Skin of body (tissue), 3 donors: ENCODE measurements at places on chromosomes 2 and 18.

- DNase-seq, result no peak
Observed at GRCh38 chr2:14420851-14421250, 211.7 kb upstream of the LRATD1 start.

- DNase-seq, result no peak
Observed at GRCh38 chr2:17160594-17160993, 357.6 kb downstream of the RAD51AP2 start.

DNA sequence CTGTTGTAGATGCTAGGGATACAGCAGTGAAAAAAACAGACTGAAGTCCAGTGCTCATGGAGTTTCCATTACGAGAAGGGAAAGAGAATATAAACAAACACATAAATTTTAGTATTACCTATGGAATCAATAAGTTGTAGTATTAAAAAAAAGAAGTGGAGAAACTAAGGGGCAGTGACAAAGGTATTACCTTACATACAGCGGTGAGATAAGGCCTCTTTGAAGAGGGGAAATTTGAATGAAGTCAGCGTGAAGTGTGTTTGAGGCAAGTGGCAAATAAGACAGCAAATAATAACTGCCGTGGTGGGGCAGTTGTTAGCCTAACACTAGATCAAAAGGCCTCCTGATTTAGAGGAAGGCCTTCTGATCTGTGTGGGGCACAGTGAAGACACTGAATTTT is 57.9 kb downstream of the TLK1 start:
- DNase-seq, result no peak

- DNase-seq, result no peak
Observed at GRCh38 chr18:55265984-55266383, 306.7 kb upstream of the CCDC68 start.

DNA sequence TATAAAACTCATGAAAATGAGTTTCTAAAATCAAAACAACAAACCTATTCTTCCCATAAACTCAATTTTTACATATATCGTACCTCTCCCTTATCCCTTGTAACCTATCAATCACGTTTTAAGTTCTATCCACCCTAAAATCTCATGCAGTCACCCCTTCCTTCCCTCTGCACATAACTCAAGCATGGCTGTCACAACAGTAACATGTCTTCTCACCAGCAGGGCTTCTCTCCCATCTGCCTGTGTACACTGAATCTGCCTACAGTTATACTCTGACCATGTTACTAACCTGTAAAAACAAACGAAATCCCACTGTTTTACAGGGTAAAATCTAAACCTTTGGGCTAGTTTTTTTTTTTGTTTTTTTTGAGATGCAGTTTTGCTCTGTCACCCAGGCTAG is 68.2 kb downstream of the MAP4K3 start:
- no peak for DNase-seq

GRCh38 chr2:39153312-39153711 is 32.5 kb upstream of the SOS1 start:
- peak; percentile 65 for DNase-seq

DNA sequence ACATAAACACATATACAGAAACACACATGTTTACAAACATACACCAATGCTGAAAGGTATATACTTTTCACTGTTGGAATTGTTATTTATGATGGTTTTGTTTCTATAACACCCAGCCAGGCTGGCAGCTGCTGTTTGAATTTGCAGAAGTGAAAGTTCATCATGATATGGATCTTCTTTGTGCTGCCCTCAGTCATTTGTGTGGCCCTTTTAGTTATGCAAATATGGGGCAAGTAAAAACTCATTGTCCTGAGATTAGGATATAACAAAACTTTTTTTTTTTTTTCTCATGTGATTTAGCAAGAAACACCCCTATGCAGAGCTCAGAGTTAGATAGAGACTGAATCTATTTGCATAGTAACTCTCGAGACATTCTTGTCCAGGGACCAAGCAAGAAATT is 714.1 kb downstream of the KCNJ3 start:
- no peak for DNase-seq

GRCh38 chr2:236359426-236360045 is 95.3 kb upstream of the ASB18 start:
- no peak for DNase-seq

GRCh38 chr2:218988650-218989049 is 3.7 kb upstream of the FEV start:
- DNase-seq, result no peak

GRCh38 chr2:138034536-138034935 is 70.3 kb downstream of the HNMT start:
- DNase-seq, result no peak

GRCh38 chr2:237961637-237962036 is 5.2 kb upstream of the UBE2F start:
- DNase-seq, result no peak

DNA sequence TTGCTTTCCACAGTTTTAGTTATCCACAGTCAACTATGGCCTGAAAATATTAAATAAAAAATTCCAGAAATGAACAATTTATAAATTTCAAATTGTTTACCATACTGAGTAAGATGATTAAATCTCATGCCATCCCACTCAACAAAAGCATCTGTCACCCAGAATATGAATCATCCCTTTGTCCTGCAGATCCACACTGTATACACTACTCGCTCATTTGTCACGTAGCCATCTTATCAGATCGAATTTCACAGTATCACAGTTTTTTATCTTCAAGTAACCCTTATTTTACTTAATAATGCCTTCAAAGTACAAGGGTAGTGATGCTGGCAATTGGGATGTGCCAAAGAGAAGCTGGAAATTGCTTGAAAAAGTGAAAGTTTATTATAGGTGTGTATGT is 291.8 kb upstream of the LRATD1 start:
- no peak for DNase-seq

GRCh38 chr2:102604769-102605168 is 14.6 kb upstream of the SLC9A2 start:
- no peak for DNase-seq

- peak; percentile 36 for DNase-seq
Observed at GRCh38 chr2:170409164-170409535, 231.2 kb downstream of the MYO3B start.

- no peak for DNase-seq
Observed at GRCh38 chr2:160390544-160391455, 102.8 kb downstream of the RBMS1 start.

DNA sequence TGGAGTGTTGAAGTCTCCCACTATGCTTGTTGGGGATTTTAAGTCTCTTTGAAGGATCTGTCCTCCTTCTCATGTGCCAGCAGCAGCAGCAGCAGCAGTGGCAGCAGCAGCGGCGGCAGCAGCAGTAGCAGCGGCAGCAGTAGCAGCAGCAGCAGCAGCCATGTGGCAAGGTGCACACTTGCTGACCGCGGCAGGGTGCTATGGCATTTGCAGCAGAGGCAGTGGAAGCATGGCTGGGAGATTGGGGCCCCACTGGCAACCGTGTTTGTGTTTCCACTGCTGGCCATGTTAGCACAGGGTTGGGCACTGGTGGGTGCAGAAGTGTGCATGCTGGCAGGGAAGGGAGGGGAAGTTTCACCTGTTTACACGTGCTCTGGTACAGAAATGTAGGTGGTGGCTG is 280.1 kb downstream of the NUP35 start:
- no peak for DNase-seq

DNA sequence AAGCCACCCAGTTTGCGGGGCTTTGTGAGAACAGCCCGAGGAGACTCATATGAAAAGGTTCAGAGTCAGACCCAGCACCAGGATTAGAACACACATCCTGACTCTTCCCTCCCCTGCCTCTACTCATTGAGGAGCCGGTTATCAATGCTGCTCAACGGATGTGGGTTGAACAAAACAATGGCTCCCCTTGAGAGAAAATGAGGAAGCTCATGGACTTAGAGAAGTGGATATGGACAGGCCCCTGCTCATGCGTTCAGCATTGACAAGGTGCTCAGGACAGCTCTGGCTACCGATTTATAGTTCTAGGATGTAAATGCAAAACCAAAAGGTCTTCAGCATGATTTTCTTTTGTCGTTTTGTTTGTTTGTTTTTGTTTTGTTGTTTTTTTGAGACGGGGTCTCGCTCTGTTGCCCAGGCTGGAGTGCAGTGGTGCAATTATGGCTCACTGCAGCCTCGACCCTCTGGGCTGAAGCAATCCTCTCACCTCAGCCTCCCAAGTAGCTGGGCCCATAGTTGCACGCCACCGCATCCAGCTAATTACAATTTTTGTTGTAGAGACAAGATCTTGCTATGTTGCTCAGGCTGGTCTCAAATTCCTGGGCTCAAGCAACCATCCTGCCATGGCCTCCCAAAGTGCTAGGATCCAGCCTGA is 32.0 kb upstream of the AGAP1 start:
- no peak for DNase-seq

DNA sequence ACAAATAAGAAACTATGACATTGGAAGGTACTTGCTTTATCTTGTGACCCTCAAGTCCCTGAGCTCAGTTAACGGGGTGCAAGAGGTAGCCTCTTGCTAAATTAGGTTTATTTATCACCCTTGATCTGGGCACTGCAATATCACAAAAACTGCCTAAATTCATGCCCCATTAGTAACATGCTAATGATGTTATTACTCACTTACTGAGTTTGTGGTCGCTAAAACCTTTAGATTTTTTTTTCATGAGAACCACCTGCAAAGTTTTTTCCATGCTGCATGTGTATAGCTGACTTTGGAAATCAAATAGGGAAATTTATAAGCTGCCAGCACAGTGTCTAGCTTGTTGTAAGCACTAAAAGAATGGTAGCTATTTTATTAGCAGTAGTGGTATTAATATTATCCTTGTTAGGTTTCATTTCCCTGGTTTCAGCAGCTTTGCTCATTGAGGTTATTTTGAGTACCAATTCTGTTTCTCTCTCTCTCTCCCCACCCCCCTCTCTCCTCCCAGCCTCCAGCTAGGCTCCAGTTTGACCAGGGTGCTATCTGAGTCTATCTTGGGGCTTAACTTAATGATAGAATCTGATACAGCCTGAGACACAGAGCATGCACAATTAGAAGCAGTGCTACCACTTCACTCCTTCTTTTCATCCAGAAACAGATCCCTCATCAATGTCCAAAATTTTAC is 88.7 kb upstream of the ATP8B1 start:
- no peak for DNase-seq
